ENCODE measurements at places on chromosomes 7 and 10.

GRCh38 chr7:55140221-55140940 is 121.6 kb downstream of the EGFR start:
- DNase-seq: no peak

DNA sequence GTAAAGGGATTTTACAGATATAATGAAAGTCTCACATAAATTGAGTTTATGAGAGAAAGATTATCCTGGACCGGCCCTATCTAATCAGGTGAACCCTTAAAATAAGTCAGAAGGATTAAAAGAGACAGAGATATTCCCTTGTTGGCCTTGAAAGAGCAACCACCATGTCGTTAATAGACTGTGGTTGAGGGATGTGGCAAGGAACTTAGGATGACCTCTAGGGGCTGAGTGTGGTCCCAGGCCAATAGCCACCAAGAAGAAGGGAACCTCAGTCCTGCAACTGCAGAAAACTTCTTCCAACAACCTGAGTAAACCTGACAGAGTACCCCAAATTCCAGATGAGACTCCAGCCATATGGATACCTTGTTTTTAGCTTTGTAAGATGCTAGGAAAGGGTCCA is 121.5 kb downstream of the POLR1F start:
- DNase-seq: no peak

DNA sequence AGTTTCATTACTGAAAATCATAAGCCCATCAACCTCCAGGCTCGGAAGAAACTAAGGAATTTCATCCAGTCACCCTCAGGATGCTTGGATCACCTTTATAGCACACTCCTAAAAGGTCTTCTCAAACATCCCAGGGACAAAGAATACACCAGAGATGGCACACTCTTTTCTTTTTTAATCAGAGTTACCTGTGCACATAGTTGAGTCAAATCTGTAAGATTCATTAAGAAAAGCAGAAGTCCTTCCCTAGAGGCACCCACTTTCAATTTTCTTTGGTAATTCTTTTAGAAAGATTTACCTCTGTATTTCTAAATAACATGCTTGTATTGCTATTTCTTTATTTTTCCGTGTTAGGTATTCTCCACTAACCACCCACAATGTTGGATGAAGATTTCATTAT is 50.6 kb upstream of the IL6 start:
- DNase-seq: no peak

DNA sequence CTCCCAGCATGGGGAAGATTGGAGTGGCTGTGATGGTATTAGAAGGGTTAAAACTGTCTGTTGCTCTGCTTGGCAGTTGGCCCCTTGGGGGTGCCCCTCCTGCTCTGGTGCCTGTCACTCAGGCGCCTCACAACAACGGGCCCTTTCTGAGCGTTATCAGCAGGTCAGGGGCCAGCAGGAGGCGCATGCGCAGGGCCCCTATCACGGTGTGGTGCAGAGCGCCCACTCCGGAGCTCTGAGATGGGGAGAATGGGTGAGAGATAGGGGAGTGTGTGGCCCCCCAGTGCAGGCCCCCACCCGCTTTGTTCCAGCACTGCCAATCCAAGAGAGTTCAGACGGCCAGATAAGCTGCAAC is 24.8 kb downstream of the GBX1 start:
- DNase-seq: no peak

DNA sequence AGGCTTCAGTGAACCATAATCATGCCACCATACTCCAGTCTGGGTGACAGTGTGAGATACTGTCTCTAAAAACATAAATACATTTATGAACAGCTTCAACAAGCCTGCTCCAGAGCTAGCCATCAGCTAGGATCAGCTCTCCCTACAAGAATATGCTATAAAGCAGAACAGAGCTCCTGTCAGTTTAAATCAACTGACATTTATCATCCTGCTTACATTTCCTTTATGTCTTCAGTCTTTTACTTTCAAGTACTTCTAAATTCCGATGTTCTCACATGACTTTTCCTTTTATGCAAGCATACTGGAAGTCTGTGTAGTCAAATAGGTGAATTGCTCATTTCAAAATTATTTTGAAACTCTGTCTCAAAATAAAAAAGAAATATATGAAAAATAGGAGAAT is 64.6 kb downstream of the COA1 start:
- no peak for DNase-seq

GRCh38 chr10:2990764-2991163 is 76.6 kb upstream of the PFKP start:
- no peak for DNase-seq

GRCh38 chr10:26717476-26717875 is 20.0 kb downstream of the PDSS1 start:
- no peak for DNase-seq

DNA sequence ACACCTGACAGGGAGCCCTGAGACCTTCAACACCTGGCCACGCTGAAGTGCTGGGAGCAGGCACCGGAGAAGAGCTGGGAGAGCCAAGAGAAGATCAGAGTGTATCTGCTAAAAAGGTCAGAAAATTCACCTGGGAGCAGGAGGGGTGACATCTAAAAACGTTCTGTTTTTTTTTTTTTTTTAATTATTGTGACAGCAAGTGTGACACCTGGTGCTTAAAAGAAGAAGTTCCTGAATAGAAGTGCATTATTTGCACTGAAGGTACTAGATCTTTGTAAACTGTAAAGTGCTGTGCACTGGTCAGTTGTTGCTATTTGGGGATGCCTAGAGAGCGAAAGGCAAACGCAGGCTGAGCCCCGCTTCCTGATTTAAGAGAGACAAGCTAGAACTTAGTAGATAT is 422.0 kb downstream of the PLXNA4 start:
- no peak for DNase-seq

- DNase-seq: peak; percentile 43
Measured at GRCh38 chr7:30173058-30173897, 38.5 kb downstream of the MTURN start.

DNA sequence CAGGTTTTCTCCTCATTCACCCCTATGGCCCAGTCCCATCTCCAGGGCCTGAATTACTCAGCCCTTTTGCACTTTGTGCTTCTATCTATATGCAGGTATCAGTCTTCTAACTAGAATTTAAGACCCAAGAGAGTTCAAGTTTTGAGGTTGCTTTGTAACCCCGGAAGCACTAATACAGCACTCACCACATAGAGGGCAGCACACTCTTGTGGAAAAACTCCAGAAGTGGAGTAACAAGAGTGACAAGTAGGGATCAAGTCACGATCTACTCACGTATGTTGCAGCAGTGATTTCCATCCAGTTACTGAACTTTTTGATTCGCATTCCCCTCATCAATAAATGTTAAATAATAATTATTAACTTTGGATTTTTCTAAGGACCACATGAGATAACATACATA is 151.0 kb downstream of the CHCHD3 start:
- DNase-seq: peak; percentile 34

GRCh38 chr7:20650782-20651181 is 35.3 kb downstream of the ABCB5 start:
- no peak for DNase-seq

DNA sequence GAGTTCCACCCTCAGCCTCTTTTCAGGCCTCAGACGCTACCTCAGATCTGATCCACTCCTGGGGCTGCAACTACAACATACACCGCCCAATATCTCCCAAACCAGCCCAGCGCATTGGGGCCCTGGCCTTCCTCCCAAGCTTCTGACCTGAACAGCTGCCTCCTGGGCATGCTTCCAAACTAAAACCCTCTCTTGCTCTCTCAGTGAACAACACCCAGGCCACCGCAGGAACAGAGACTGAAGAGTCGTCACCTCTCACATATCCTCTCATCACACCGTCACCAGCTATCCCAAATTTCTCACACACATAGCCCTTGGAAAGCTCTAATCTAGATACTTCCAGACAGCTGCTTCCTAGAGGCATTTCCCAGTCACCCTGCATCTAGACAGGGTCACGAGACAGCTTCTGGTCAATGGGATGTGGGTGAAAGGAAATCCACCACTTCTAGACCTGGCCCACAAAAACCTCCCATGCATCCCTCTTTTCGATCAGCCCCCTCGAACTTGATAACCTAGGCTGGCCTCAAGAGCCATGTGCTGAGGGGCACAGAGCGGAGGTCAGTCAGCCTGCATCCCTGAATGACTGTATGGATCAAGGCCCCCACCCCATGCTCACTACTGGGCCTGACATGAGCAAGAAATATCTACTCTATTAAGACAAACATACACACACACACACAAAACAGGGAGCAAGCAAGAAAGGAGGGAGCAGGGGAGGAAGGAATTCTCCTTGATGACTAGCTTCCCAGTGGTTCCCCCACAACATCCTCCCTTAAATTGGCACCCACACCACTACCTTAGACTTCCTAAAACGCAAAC is 1.8 kb downstream of the PARP12 start:
- DNase-seq: no peak

DNA sequence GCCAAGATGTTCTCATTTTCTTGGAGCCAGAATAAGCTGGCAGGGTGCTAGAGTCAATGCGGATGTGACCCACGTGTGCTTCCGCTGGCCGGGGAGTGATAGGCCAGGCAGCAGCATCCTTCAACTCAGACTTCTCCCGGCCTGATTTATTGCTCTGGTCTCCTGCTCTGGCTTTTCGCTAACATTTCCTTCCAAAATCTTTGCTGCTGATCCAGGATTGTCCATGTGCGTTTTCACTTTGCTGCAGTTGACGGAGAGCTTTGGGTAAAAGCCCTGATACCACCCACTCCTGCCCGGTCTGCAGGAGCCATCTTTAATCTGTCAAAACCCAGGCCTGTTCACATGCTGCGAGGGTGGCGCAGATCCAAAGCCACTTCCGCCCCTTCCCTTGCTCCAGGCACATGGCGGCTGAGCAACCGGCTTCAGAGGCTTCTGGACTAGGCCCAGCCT is 106.8 kb downstream of the CYP26A1 start:
- DNase-seq: no peak

GRCh38 chr10:65762311-65762710 is 1163.5 kb upstream of the LRRTM3 start:
- no peak for DNase-seq

- no peak for DNase-seq
Measured at GRCh38 chr7:105987046-105987445, 24.0 kb downstream of the CDHR3 start.

DNA sequence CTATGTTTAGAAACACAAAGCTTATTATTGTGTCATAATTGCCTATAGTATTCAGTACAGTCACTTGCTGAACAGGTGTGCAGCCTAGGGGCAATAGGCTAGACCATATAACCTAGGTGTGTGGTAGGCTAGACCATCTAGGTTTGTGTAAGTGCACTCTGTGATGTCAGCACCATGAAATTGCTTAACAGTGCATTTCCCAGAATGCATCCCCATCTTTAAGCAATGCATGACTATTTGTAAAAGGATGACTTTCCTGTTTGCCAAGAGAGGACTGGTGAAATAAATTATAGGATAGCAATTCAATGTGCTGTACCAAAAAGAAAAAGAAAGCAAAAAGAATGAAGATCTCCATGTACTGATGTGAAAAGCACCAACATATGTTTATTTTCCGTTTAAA is 288.7 kb upstream of the AUTS2 start:
- no peak for DNase-seq

DNA sequence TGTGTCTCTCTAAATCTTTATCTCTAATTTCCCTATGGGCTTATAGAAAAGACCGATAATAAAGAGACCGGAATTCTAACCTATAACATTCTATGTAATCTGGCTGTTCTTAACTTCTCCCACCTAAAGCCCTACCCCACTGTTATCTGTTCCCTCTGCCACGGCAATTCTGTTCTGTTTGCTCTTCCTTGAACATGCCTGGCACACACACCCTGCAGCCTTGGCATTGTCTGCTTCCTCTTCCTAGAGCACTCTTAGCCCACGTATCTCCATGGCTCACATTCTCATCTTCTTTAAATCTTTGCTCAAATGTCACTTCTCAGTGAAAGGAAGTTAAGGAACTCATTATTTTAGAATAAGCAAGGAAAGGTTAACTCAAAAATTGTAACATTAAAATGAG is 309.2 kb downstream of the GPR158 start:
- DNase-seq: no peak

DNA sequence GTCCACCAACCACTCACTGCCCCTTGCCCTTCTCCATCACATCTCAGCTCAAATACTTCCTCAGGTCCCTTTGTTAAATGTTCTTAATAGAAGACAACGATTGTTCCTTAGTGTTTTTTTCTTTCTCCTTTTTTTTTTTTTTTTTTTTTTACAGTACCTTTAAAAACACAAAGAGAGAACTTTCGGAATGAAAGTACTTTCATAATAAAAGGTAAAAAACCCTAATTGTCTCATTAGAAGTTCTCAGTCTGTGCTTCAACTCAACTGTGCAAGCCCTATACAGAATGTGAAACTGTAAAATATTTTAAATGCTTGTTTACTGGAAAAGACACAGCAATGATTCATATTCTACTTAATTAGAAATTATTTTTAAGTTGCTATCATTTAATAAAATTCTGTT is 29.4 kb downstream of the TSPAN12 start:
- no peak for DNase-seq

DNA sequence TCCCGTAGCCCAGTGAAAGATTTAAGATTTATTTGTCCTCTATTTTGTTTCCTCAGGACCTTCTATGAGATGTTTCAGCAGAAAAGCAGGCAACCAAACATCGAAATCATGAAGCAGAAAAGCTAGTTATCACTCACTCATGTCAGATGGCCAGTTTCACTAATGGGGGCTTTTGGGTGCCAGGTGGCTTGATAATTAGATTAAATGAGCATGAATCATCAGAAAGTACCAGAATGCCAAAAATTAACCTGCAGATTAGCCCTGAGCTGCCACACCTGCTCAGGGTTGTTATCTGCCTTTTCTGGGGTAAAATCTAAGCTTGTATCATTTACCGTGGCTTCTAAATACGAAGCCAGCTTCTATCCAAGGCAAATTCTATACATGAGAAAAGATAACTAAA is 1017.5 kb downstream of the XPNPEP1 start:
- no peak for DNase-seq

GRCh38 chr7:130918129-130919052 is 184.4 kb upstream of the KLF14 start:
- no peak for DNase-seq

- no peak for DNase-seq
Measured at GRCh38 chr7:151351967-151352366, 10.4 kb downstream of the NUB1 start.

DNA sequence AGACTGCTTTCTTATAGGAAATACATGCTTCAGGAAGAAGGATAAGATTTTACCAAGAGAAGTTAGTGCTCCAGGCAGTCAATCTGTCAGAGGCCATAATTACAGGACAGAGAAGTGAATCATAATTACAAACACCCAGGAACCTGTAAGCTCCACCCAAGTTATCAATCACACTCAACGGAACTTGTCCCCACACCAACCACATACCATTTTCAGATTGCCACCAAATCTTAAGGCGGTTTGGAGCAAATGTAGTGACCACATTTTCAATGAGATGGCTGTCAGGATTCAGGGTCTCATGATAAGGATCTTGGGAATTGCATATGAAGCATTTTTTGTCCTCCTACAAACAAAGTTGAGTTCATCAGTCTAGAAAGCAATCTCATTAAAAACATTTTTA is 4.8 kb downstream of the LAMB1 start:
- no peak for DNase-seq

DNA sequence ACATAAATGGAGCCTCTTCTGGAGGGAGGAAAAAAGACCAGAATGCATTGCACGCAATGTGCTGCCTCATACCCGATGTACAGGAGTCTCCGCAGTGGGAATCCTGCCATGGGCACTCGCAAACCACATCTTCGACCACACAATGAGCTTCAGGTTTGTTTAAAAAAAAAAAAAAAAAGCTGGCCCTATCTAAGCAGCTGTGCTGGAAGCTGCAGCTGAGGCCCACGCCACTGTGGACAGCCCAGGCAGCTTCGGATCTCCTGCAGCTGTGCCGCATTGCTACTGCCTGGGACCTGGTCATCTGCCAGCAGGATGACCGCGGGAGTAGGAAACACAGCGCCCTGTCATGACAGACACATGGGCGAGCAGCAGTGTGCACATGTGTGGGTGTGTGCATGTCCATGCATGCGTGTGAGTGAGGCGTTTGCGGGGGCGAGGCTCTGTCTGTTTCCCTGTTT is 26.0 kb downstream of the EN2 start:
- no peak for DNase-seq

Measured in Caco-2 (cell line).